Dermis blood vessel endothelial cell (primary cell): ENCODE measurements at places on chromosomes 13 and 19. TPM values are rescaled to one million over a fixed set of nuclear protein-coding genes. Genes with fewer than 3 reads are reported as not detected.

SYCN gene
- not detected in 2 replicates for total RNA-seq

RPS5 gene
- total RNA-seq, result 1,348 and 2,550 TPM in 2 replicates

DNA sequence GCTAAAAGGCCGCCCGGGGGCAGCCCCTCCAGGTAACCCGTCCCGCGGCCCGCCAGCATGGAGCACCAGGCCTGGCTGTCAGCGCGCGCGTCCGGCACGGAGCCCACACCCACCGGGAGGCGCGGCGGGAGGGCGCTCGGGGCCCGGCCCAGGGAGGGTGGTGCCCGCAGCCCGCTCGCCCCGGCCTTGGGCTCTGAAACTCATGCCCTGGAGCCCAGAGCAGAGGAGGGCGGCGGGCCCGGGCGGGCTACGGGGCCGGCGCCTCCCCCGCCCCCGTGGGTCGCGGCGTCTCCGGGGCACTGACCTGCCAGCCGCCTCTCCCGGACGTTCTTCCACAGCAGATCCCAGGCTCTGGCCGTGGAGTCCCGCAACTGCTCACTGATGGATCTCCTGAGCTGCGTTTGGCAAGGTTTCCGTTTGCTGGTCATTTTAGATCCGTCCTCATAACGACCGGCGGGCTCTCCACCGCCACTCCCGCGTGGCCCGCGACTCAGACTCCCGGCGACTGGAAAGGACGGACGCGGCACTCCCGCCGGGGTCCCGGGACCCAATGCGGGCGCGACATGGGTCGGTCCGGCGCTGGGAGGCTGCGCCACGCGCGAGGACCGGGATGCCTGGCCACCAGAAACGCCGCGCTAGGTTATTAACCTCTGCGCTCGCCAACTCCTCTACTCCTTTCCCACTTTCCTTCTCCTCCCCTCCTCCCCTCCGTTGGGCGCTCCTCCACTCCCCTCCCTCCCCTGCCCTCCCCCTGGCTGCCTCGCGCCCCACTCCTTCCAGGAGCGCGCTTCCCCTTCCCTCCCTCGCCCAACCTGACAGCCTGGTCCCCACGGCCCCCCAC is 64.7 kb upstream of the STARD13 start:
- peak; percentile 54 for DNase-seq

DNA sequence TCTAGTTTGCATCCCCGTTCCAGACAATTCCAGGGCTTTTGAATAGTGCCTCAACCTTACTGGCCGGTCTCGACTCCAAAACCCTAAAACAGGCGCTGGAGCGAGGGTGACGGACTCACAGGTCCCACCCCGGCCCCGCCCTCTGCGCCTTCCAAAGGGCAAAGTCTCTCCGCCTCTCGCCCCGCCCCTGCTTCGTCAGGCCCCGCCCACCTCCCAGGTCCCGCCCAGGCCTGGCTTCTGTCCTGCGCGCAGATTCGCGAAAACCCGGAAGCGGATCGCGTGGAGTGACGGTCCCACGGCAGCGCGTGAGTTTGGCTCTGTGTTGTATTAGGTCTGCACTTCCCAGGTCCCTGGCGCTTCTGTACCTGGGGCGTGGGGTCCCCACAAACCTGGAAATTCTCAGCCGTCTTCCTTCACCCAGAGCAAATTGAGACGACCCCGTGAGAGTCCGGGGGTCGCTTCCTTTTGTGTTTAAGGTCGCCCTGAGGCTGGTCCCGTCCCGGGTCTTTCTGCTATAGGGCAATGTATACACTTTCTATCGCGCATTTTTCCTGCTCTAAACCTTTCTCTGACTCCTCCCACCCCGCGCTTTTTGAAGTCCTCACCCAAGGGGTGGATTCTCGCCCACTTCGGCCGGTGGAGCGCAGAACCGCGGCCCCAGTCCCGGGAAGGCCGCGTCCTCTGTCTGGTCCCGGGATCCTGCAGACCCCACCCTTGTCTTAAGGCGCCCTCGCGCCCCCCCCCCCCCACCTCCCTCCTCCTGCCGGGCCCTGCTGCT is at the start of gene ZNF813:
ZNF813 (plus strand) TSS at position 249 of the 778 bp plus-strand sequence. CDS start 16,090 bp downstream, outside the sequence.
- DNase-seq, result peak; percentile 91

GRCh38 chr19:17754634-17755442 is 3.6 kb downstream of the FCHO1 start:
- no peak for DNase-seq

DNA sequence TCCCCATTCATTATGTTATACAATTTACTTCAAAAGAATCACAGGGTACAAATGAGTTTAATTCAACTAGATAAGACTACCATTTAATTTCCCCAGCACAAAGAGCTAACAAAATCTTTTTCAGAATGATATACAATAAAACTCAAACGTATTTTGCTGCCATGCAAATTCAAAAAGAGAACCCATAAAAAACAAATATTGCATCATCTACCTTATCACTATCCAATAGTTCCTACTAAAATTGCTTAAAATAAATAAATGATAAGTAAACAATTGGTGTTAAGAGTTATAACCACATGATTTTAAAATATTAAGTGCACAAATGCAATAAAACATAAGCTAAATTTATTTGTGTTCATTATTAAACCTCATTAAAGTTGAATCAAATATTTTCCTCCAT is 919.4 kb downstream of the SLITRK5 start:
- no peak for DNase-seq

- DNase-seq, result peak; percentile 54
Observed at GRCh38 chr19:45179072-45179891, 698 bp downstream of the BLOC1S3 start.
